CD14-positive monocyte (primary cell): ENCODE measurements at places on chromosomes 5 and 9. TPM values are rescaled to one million over a fixed set of nuclear protein-coding genes. Genes with fewer than 3 reads are reported as not detected.

LHX6 gene
- polyA plus RNA-seq: not detected in 2 replicates

CYLC2 gene
- not detected for polyA plus RNA-seq

TRIM36 gene
- polyA plus RNA-seq: 1.9 TPM

CDC20B gene
- polyA plus RNA-seq: not detected

ARHGEF28 gene
- polyA plus RNA-seq: not detected

TBCA gene
- polyA plus RNA-seq: 21.4 and 56.0 TPM in 2 replicates

MYO10 gene
- 0.23 TPM for polyA plus RNA-seq

MYMK gene
- not detected for polyA plus RNA-seq

GPR107 gene
- polyA plus RNA-seq: 11.9 and 22.6 TPM in 2 replicates

STK32A gene
- not detected in 2 replicates for polyA plus RNA-seq

IFNA2 gene
- not detected for polyA plus RNA-seq

TYRP1 gene
- polyA plus RNA-seq: not detected

SLC23A1 gene
- not detected for polyA plus RNA-seq

SV2C gene
- polyA plus RNA-seq: not detected

HCN1 gene
- not detected for polyA plus RNA-seq

HAND1 gene
- polyA plus RNA-seq: not detected in 2 replicates

GHR gene
- polyA plus RNA-seq: not detected

HTR1A gene
- polyA plus RNA-seq: not detected

UGT3A1 gene
- not detected for polyA plus RNA-seq

SHISAL2B gene
- polyA plus RNA-seq: not detected

MEF2C gene
- 89.3 TPM for polyA plus RNA-seq

IRGM gene
- 0.07 TPM in 1 of 2 replicates, not detected in the other for polyA plus RNA-seq

CCDC180 gene
- polyA plus RNA-seq: 0.24 TPM

DNA sequence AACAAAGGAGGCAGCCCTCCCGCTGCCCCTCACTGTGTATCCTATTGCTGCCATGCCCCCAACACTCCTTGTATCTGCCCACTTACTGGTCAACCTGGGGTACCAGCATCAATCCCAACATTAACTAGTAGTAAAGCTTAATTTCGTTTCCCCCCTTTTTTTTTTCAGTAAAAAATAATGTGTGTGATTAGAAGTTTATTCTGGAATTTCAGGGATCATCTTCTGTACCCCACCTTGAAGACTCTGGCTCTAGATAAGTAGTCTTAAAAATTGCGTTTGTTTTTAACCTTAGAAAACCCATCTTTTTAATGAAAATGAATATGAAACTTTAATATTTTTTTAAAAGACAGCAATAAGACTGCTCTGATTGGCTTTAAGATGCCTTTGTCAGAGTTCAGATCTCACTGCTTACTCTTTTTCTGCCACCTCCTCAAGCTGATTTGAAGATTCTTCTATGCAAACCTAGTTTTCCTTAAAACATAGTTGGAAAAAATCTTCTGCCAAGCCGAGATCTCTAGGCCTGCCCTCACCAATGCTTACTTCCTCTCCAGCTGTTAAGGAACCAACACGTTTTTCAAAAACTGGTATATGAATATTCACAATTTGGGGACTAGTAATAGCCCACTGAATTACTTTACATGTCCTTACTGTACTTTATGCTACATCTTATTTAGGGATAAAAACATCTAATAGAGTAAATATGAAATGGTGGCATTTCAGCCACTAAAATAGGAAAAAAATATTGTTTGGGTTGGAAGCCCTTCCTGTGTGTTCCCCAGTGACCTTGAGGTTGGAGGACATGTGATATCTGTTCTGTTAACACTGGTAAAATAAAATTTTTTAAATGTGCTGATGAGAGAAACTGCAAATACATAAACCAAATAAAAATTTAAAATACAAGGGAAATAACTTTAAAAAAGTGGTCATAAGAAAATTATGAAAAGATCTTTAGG, 4.0 kb upstream of the RHOBTB3 start:
- no peak for DNase-seq

DNA sequence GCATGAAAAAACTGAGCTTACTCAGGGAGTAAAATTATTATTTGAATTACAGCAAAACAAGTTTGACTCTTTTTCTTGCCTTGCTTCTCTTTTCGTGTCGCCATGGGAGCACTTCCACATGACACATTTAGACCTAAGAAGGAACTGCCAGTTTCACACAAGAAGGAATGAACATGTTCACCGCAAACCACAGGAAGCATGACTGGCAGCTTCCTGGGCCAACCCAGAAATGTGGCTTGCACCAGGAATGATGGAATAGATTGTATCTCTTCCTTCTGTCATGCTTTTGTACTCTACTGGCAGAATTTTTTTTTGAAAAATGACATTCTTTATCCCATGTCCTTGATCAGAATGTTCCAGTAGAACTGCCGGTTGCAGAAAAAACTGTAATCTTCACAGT, 32.9 kb upstream of the MAN2A1 start:
- peak; percentile 98 for DNase-seq

- DNase-seq: no peak
These were observed 1.7 kb downstream of the DMRT3 start for GRCh38 chr9:977838-978830.

GRCh38 chr9:2574203-2574602, 47.4 kb upstream of the VLDLR start:
- DNase-seq: no peak

- DNase-seq: no peak
These were observed 153.3 kb upstream of the SPRY4 start for GRCh38 chr5:142478113-142478512.

- DNase-seq: no peak
These were observed 8.8 kb upstream of the GPRIN1 start for GRCh38 chr5:176618783-176619182.

GRCh38 chr5:174970502-174970901, 246.1 kb downstream of the MSX2 start:
- DNase-seq: no peak

GRCh38 chr5:75469017-75469416, 42.4 kb downstream of the CERT1 start:
- DNase-seq: no peak

DNA sequence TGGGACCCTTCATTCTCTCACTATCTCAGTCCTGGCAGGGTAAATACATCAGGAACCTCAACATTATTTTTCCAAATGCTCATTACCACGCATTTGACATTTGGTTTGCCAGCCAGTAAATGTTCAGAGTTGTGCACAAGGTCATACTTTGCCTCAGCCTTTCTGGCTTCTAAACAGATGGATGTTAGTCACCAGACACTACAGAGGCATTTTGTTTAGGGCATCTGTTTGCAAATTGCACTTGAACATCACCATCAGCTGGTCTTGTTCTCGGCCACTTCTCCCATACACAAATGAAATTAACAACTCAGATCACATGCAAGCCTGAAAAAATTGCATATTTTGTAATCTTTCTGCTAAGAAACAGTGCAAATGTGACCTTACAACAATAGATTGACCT, 75.0 kb upstream of the SLC1A1 start:
- DNase-seq: no peak

DNA sequence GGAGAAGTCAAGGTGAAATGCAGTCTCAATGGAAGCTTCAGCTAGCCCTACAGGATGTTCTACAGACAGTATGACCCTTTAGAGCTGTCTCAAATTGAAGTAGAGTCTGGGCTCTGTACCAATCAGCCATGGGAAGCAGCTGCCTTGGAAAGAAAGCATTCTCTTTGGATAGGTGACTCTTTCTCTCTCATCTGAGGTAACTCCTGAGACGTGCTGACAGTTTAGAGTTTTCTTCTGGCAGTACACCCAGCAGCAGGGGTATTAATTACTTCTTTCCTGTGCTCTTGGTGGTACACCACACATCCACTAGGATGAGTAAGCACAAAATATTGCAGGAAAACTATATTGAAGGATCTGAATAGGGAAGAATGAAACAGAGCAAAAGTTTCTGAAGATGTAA, 329.6 kb upstream of the RGMB start:
- DNase-seq: no peak

DNA sequence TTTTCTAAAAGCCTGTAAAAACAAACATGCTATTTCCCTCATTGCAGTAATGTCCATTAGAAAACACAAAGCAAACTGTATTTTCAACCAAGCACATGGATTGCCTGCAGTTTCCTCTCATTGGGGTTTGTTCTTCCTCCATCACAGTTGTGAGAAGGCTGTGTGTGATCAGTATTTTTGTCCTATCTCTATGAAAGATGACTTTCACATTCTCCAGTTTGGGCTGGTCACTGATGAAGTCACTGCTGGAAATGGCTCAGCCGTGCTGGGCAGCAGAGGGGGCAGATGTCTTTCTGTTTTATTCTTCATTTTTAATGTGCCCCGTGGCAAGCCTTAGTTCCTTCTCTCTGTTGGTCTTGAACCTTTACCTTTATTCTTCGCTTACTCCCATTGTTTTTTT, 288.9 kb upstream of the MPDZ start:
- DNase-seq: no peak

- no peak for DNase-seq
These were observed 114.9 kb downstream of the RASGRF2 start for GRCh38 chr5:81075041-81075440.

GRCh38 chr9:108687006-108687987, 168.5 kb downstream of the ACTL7B start:
- DNase-seq: no peak

DNA sequence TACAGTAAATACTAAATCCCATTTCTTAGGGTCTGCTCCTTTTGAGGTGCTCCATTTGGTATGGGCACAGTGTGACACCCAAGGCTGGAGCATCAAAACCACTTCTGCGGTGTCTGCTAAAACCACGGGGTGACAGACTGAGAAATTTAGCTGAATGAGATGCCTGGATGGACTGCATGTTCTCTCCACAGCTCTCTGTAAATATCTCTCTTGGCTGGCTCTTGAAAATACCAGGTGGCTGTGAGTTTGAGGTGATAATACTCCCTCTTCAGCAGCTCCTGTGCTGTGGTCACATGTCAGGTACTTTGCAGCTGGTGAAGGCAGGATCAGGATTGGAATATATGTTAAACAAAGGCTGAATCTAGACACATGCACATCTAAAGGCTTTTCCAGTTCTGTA, 93.7 kb upstream of the SIMC1 start:
- DNase-seq: no peak

- DNase-seq: no peak
These were observed 54.3 kb downstream of the TENT4A start for GRCh38 chr5:6767481-6768063.

DNA sequence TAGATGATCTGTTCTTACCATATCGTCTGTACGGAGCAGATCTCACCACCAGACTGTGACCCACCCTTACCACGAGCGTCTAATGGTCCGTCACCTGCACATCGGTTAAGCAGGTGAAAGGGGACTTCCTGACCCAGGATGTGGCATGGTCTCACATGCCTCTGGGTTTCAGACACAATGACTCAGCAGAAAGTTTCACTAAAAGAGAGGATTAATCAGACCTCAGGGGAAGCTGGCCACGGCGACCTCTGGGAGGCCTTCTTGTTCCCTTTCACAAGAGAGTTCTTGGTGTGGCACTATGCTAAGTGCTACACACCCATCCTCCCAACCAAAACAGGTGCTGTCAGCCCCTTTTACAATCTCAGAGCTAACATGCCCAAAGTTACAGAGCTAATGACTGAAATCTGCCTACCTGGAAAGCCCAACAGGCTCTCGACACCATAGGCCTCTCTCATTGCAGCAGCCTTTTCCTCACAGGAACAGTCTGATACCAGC, 41.6 kb downstream of the ADAMTS12 start:
- DNase-seq: no peak

- peak; percentile 90 for DNase-seq
These were observed 56.4 kb downstream of the NEURL1B start for GRCh38 chr5:172697123-172698121.

DNA sequence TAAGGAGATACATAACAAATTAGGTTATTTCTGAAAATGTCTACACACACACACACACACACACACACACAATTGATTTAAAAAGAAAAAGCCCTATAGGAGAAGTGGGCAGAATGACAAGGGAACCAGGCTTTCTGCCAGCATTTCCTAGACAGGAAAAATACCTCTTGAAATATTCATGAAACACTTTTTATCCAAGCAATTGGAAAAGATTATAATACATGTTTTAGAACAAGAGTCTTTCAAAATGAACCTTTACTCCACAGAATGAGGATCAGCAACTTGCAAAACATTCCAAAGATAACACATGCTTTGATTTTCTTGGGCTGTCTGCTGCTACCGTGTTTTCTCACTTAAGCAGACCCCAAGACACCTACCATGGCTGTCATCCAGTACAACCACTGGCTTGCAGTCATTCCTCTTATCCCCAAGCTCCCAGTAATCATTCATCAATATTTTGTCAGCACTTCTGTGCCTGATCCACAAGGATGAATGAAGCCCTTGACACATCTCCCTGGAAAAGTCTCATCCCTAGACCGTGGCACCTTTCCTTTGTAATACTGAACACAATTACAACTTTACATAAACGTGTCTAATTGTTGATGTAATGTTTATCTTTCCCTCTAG, 717.1 kb upstream of the ZNF608 start:
- DNase-seq: no peak

GRCh38 chr5:160520609-160521391, 99.1 kb downstream of the PTTG1 start:
- no peak for DNase-seq

- no peak for DNase-seq
These were observed 15.5 kb upstream of the SLC36A3 start for GRCh38 chr5:151318850-151319732.

- no peak for DNase-seq
These were observed 61.8 kb downstream of the NDFIP1 start for GRCh38 chr5:142170254-142170953.

DNA sequence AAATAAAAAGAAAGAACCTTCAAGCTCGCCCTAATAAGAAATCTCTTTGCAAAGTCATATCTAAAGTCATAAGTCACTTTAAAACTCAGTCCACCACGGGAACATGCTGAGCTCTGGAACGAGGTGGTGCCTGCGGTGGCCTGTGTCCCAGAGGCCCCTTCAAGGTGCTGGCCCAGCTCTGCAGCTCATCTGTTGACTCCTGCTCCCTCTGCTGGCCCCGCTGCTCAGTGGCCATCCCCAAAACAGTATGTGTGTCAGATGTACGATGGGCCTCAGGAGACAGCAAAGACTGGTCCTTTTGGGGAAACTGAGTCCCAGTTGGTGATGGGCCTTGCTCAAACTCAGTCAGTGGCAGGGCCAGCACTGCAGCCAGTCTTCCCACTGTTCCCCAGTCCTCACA, 22.8 kb upstream of the FOXB2 start:
- no peak for DNase-seq

- DNase-seq: peak; percentile 42
These were observed 1.3 kb downstream of the NR4A3 start for GRCh38 chr9:99822806-99823591.
